Activated naive CD4-positive, alpha-beta T cell treated with anti-CD3 and anti-CD28 coated beads, Interleukin-2, amount 10 ng/mL, durations not matched to agents 7 days and 5 days (primary cell): ENCODE measurements at places on chromosomes 5 and 9.
A peak's percentile ranks its signal among the peaks of the same experiment; 100 is the strongest.

DNA sequence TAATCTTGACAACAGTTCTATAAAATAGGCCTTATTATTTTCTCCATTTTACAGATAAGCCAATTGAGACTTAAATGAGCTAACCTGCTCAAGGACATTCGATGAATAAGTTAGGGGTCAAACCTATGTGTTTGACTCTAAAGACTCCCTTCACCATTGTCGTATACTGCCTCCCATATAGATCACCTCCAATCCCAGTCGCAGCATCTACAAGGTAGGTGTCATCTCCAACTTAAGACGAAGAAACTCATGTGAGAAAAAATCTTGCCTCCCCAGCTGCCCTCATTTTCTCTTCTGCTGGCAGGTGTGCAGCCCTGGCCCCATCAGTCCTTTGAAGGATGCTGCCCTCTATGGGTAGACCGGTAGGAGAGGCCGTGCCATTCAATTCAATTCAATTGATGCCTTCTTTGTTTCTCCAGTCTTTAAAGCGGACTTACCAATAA, 75.2 kb upstream of the SMARCA2 start:
- peak; percentile 48 for DNase-seq
- H3K27ac ChIP-seq, result no peak overlapping the region
- no peaks in the 10 kb centered on the region for H3K36me3 ChIP-seq
- H3K27me3 ChIP-seq, result peaks cover 7% of the 10 kb centered on the region
- H3K4me1 ChIP-seq, result no peaks in the 10 kb centered on the region
- no peak overlapping the region for H3K4me3 ChIP-seq

DNA sequence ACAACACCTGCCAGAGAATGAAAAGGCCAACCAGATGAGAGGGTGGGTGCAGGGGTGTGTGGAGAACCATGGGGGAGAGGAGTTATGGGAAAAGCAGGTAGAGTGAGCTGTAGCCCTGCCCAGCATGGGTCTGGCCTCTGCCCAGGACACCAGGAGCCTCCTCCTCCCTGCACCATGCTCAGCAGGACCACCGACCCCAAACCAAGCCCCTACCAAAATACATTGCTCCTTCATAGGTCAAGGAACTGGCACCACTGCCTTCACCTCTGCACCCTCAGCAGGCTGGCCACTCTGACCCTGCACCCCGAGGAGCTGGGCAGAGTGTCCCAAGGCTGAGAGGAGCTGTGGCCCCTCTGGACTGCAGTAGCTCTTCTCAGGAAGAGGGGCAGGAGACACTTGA, 102.0 kb downstream of the NSG2 start:
- H3K4me3 ChIP-seq, result no peak overlapping the region
- H3K27ac ChIP-seq, result no peak overlapping the region
- H3K36me3 ChIP-seq, result no peaks in the 10 kb centered on the region
- no peak for DNase-seq
- H3K4me1 ChIP-seq, result no peaks in the 10 kb centered on the region
- H3K27me3 ChIP-seq, result no peaks in the 10 kb centered on the region

DNA sequence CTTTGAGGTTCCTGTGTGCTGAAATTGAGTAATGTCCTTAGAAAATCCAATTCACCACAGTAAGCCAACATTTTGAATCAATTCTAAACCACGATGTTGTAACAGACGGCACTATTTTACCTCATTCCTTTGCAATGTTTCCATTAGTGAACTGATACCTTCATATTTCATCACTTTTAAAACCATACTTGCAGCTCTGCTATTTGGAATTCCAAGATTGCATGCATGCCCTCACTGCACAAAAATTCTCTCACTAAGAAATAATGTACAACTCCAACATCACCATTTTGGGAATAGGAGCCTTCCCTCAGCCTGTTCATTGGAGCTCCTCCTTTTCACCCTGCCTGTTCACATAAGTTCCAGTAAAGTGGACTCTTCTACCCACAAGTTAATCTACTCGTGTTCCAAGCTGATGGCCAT, 74.8 kb upstream of the TGFBR1 start:
- H3K36me3 ChIP-seq, result no peaks in the 10 kb centered on the region
- no peak for DNase-seq
- no peak overlapping the region for H3K27ac ChIP-seq

GRCh38 chr9:113992276-113992951, 85.7 kb downstream of the AMBP start:
- no peaks in the 10 kb centered on the region for H3K36me3 ChIP-seq
- H3K4me3 ChIP-seq, result no peak overlapping the region
- no peak for DNase-seq
- H3K27me3 ChIP-seq, result peaks cover 8% of the 10 kb centered on the region
- no peak overlapping the region for H3K27ac ChIP-seq
- peaks cover 7% of the 10 kb centered on the region for H3K4me1 ChIP-seq

- DNase-seq, result peak; percentile 57
- H3K27ac ChIP-seq, result peak overlapping the region; percentile 100
- H3K27me3 ChIP-seq, result no peaks in the 10 kb centered on the region
- H3K4me3 ChIP-seq, result peak overlapping the region; percentile 32
- H3K36me3 ChIP-seq, result peaks cover 12% of the 10 kb centered on the region
These were observed 16.6 kb upstream of the RALGDS start for GRCh38 chr9:133137451-133138231.

- H3K27ac ChIP-seq, result no peak overlapping the region
- H3K36me3 ChIP-seq, result no peaks in the 10 kb centered on the region
- peaks cover 21% of the 10 kb centered on the region for H3K4me1 ChIP-seq
- H3K27me3 ChIP-seq, result peaks cover 71% of the 10 kb centered on the region
- no peak for DNase-seq
- no peak overlapping the region for H3K4me3 ChIP-seq
These were observed 3.5 kb downstream of the SOWAHA start for GRCh38 chr5:132816554-132816953.

GRCh38 chr5:1535646-1536045, 11.9 kb upstream of the LPCAT1 start:
- peak overlapping the region; percentile 95 for H3K27ac ChIP-seq
- no peak for DNase-seq
- H3K4me1 ChIP-seq, result peaks cover 30% of the 10 kb centered on the region
- H3K4me3 ChIP-seq, result peak overlapping the region; percentile 69

- H3K27ac ChIP-seq, result no peak overlapping the region
- H3K4me1 ChIP-seq, result no peaks in the 10 kb centered on the region
- H3K4me3 ChIP-seq, result no peak overlapping the region
- no peak for DNase-seq
These were observed 157.3 kb downstream of the SPOCK1 start for GRCh38 chr5:137341831-137342230.

DNA sequence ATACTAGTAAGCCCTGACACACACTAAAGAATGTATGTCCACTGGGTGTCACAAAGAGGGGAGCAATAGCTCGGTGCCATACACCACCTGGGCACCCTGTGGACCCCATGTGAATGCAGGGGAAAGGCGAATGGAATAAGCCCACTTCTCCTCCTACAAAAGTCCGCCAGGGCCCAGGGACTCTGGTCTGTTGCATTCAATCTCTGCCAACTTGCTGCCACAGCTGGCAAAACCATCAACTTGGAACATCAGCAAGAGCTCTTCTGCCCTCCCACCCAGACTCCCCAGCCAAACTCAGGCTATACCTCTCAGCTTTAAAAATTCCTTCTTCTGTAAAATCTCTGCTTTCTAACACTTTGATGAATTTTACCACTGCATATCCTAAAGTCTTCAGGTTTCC, 54.5 kb downstream of the PFDN1 start:
- H3K27me3 ChIP-seq, result no peaks in the 10 kb centered on the region
- no peak for DNase-seq
- H3K36me3 ChIP-seq, result peaks cover 50% of the 10 kb centered on the region
- H3K27ac ChIP-seq, result no peak overlapping the region
- peaks cover 64% of the 10 kb centered on the region for H3K4me1 ChIP-seq
- H3K4me3 ChIP-seq, result no peak overlapping the region

- no peak for DNase-seq
- no peak overlapping the region for H3K4me3 ChIP-seq
- peaks cover 7% of the 10 kb centered on the region for H3K4me1 ChIP-seq
- H3K27ac ChIP-seq, result no peak overlapping the region
These were observed 97.8 kb upstream of the SLC30A5 start for GRCh38 chr5:68995845-68996545.

DNA sequence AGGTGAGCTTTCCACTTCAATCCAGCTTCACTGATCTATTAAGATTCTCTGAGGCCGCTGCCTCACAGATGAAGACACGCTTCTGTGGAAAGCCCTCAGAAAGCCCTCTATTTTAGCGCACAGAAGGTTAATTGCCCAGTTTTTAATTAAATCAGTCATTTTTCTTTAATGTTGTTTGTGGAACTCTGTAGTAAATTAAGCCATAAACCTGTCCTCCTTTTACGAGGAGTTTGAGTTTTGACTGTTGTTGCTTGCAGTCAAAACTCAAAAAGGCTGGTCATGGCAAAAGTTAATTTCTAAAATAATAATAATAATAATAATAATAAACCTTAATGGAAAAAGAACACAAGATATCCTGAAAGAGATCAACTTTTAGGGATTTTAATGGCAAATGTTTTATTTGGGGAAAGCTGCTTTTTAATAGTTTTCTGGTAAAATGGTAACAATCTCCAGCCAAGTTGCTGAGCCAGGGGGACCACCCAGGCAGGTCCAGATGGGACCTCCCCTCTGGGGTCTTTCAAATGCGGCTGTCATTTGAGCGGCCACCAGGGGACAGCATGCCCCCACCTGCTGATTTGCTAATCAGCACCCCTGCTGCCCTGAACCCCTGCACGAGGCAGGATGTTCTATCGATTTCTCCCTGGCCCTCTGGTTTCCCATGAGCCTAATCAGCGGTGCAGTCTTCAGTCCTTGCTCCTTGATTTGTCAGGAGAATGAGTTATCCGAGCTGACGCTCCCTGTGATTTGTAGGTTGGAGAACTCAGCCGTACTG, 247.2 kb downstream of the FSTL4 start:
- H3K27ac ChIP-seq, result no peak overlapping the region
- DNase-seq, result no peak
- no peaks in the 10 kb centered on the region for H3K36me3 ChIP-seq
- H3K4me1 ChIP-seq, result no peaks in the 10 kb centered on the region
- H3K27me3 ChIP-seq, result peaks cover 21% of the 10 kb centered on the region
- no peak overlapping the region for H3K4me3 ChIP-seq

GRCh38 chr5:151427258-151427657, 20.1 kb upstream of the SLC36A1 start:
- H3K27ac ChIP-seq, result no peak overlapping the region
- no peak for DNase-seq
- H3K4me1 ChIP-seq, result no peaks in the 10 kb centered on the region

- H3K27me3 ChIP-seq, result no peaks in the 10 kb centered on the region
- H3K27ac ChIP-seq, result no peak overlapping the region
- H3K36me3 ChIP-seq, result no peaks in the 10 kb centered on the region
- peak; percentile 21 for DNase-seq
- no peaks in the 10 kb centered on the region for H3K4me1 ChIP-seq
These were observed 1242.3 kb upstream of the WWC1 start for GRCh38 chr5:167049043-167049663.

DNA sequence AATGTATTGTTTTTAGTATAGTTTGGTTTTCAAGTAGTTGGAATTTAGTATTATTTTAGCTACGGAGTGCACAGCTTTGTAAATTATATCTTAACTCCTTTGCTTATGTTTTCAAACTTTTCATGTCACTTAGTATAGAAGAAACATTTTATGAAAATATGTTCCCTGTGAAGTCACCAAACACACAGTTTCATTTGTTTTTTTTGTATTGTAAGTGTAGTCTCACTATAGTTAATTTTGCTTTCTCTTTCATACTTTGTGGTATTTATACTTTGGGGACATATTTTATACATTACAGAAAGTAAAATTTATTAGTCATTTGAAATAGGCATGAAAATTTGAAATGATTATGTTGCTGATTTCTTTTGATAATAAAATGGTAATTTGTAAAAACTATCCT, 5.0 kb downstream of the CHSY3 start:
- peaks cover 31% of the 10 kb centered on the region for H3K27me3 ChIP-seq
- no peak for DNase-seq
- no peak overlapping the region for H3K27ac ChIP-seq
- H3K4me3 ChIP-seq, result no peak overlapping the region
- H3K4me1 ChIP-seq, result peaks cover 9% of the 10 kb centered on the region

DNA sequence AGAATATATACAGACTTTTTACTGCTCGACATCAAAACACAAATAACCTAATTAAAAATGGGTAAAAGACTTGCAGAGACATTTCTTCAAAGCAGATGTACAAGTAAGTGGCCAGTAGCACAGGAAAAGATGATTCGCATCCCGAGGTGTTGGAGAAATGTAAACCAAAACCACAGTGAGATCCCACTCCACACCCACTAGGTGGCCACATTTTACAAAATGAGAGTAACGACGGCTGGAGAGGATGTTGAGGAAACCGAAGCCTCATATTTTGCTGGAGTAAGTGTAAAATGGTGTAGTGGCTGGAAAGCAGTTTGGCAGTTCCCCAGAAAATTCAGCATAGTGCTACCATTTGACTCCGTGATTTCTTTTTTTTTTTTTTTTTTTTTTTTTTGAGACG, 21.3 kb upstream of the GBGT1 start:
- H3K4me1 ChIP-seq, result peaks cover 17% of the 10 kb centered on the region
- peak; percentile 66 for DNase-seq
- H3K27me3 ChIP-seq, result peaks cover 67% of the 10 kb centered on the region

- H3K27me3 ChIP-seq, result no peaks in the 10 kb centered on the region
- no peak overlapping the region for H3K4me3 ChIP-seq
- H3K4me1 ChIP-seq, result no peaks in the 10 kb centered on the region
- no peak overlapping the region for H3K27ac ChIP-seq
- DNase-seq, result no peak
- no peaks in the 10 kb centered on the region for H3K36me3 ChIP-seq
These were observed 115.5 kb downstream of the CARTPT start for GRCh38 chr5:71834601-71835000.

GRCh38 chr9:99485459-99485858, 263.4 kb downstream of the SEC61B start:
- no peaks in the 10 kb centered on the region for H3K4me1 ChIP-seq
- no peak overlapping the region for H3K27ac ChIP-seq
- DNase-seq, result no peak
- no peaks in the 10 kb centered on the region for H3K36me3 ChIP-seq
- peaks cover 16% of the 10 kb centered on the region for H3K27me3 ChIP-seq
- no peak overlapping the region for H3K4me3 ChIP-seq

GRCh38 chr9:81182431-81182830, 506.9 kb downstream of the TLE1 start:
- H3K27me3 ChIP-seq, result no peaks in the 10 kb centered on the region
- no peak overlapping the region for H3K27ac ChIP-seq
- H3K4me1 ChIP-seq, result no peaks in the 10 kb centered on the region
- no peak overlapping the region for H3K4me3 ChIP-seq

DNA sequence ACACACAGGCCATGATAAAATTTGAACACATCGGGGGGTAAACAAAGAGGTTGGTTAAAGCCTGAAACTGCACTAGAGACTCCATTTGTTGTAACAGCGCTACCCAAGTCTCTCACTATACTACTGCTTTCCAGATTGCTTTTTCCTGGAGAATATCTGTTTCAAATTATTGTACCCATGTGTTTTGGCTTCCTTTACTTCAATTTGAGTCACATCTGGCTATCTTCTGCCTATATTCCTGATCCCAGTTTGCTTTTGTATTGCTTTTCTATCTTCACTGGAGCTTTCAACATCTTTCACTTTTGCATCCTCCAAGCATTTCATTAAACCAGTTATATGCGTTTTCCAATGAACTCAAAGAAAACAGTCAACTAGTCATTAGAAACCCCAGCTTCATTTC, 404.7 kb downstream of the MLLT3 start:
- H3K27ac ChIP-seq, result no peak overlapping the region
- H3K4me1 ChIP-seq, result peaks cover 44% of the 10 kb centered on the region
- no peaks in the 10 kb centered on the region for H3K27me3 ChIP-seq
- H3K36me3 ChIP-seq, result peaks cover 52% of the 10 kb centered on the region
- DNase-seq, result no peak
